ENCODE measurements at places on chromosomes 5 and 9.

DNA sequence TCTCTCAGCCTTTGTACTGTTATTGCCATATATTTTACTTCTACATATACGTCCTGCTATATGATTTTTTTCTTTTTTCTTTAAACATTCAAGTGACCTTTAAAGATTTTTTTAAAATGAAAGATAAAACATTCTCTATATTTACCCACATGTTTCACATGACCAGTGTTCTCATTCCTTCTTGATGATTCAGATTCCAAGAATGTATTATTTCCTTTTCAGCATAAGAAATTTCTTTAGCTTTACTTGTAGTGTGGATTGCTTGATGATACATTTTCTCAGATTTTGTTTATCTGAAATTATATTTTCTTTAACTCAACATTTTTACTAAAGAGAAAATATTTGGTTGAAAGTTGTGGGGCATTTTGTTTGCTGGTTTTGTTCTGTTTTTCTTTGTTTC is 792.1 kb downstream of the BRINP1 start:
- DNase-seq, result no peak

- DNase-seq, result no peak
Observed at GRCh38 chr9:111449705-111450104, 34.5 kb downstream of the ECPAS start.

GRCh38 chr5:162593881-162594280 is 526.3 kb downstream of the GABRG2 start:
- no peak for DNase-seq

DNA sequence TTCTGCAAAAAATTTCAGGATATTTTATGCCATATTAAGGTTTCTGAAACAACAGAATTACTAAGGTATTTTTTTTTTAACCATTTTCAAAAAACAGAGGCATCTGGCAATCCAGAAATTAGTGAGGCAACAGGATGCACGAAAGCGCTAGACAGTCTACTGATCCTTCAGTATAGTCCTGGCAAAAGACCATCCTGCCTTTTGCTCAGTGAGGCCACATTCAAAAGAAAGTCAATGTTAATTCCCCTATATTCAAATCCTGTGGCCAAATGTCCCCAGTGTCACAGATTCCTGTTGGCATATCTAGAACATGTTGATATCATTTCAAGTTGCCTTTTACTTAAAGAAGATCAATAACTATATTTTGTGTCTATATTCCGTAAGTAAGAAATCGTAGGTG is 13.1 kb upstream of the NFIB start:
- no peak for DNase-seq

DNA sequence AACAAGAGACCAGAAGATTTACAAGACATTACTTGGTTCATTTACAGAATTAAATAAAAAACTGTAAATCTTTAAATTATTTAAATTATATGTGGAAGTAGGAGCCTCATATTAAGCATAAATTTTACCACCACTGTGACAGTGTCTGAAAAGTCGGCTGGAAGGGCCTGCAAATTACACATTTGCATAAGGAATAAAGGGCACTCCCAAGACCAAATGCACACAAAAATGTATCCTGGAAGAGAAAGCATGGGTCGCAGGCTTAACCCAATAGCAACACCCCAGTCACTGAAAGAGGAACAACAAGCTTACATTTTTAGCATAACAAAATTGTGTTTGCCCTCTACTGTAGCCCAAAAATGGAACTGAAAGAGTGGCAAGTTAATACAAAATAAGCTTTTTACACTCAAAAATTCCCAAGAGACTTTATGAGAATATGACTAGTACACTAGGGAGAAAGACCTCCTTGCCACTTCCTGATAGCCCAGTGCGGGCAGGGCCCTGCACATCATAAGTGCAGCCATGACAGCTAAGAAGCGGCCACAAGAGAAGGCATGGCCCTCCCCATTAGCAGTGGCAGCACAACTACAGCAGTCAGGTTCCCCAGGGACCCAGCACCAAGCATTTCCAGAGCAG is 482.0 kb downstream of the DTWD2 start:
- DNase-seq, result no peak

DNA sequence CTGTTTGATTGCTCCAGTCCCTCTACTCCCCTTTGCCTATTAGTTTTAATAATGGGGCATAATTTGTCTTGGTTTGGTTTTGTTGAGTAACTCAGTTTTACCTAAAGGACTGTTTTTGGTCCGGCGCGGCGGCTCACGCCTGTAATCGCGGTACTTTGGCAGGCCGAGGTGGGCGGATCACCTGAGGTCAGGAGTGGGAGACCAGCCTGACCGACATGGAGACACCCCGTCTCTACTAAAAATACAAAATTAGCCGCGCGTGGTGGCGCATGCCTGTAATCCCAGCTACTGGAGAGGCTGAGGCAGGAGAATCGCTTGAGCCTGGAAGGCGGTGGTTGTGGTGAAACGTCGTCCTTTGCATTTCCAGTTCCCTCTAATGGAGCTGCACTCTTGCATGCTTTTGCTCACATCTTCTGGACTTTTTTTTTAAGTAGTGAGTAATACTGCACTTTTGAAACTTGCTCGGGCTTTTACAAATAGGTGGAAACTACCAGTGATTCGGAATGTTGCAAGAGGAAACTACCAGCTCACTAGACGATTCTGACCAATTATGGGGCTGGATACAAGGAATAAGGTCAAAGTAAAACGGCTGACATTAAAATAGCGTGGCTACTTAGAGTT is 721 bp upstream of the MAML1 start:
- no peak for DNase-seq
